ENCODE measurements at places on chromosomes 2 and 18. TPM values are rescaled to one million over a fixed set of nuclear protein-coding genes. Genes with fewer than 3 reads are reported as not detected.

DNA sequence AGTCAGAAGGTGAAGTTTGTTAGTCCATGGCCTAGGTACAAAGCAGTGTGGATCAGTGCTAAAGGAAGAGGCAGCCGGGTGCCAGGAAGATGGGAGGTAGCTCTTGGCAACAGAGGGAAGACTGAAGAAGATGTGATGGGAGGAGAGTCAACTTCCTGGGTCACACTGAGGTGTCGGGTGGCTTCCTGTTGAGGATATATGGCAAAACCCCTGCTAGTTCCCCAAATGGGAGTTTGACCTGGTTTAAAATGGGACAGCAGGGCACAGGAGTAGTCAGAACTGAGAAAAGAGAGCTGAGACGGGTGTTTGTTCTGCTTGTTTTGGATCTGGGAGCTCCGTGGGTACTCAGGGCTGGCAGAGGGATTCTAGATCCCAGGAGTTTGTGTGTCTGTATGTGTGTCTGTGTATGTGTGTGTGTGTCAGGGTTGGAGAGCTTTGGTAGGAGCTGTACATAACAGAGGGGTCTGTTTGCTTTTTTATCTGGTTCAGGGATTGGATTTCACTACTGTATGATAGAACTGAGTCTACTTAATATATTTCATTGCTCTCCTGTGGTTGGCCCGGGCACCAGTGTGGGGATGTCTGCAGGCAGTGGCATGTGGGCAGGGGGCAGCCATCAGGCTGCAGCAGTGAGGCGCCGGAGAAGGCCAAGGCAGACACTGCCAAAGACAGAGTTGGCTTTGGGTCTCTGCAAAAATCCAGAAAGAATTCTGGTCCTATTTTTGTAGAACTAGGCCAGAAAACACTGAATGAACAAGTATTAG lies 17.1 kb downstream of the MXD1 start:
- DNase-seq = no peak

DNA sequence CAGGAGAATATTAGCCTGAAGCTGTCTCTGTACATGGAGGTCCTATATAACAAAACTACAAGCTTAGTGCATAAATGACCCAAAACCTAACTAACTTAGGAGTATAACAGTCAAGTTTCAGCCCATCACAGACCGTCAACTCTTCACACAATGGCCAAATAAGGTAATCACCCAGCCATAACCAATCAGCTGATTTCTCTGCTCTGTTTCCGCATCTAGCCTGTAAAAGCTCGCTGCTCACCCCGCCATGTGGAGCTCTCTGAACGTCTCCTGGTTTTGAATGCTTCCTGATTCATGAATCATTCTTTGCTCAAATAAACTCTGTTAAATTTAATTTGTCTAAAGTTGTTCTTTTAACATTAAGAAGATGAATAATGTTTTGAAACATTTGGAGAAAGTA lies 593.6 kb downstream of the TMX3 start:
- no peak for DNase-seq

DNA sequence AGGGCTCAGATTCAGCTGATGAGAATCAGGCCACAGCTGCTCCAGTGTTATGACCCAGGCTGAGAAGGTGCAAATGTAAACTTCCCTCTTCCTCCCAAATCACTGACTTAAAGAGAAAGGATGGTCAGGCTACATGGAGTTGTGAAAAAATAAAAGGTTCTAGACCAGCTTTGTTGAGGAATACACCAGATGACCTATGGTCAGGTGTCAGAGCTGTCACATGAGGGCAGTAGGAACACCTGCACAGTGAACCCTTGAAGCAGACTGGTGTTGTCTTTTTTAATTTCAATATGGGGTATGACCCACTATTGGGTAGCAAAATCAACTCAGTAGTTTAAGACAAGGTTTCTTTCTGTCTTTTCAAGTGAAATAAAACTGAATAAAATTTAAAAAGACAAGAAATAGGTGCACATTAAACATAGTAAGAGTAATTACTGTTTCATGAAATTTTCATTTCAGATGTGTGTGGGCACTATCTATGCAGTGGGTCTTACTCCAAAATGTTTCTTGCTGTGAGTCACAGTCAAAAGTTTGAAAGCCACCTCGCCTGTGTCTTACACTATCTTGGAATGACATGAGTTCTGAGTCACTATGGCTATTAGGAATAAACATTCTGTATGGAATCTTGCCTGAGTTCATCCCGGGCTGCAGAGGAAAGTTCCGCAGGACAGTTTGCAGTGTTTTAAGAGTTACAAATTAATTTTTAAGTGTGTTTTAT lies 83.6 kb downstream of the ACVR1 start:
- DNase-seq = no peak

DNA sequence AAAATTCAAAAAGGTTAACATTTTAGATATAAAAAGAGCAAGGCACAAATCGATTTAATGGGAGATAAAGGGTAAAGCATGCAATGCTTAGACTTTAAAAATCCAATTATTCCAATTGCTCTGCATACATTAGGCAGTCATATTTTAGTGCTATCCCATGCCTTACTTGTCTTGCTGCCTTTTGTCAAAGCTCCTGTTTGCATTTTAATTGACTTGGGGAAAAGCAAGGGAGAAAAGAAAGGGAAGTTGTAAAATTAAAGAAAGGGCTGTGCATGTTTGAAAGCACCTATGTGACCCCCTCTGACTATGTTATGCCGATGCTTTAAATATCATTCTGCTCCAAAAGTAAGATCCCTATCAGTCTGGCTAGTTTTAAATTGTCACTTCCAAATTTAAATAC lies 193.7 kb upstream of the VWC2L start:
- no peak for DNase-seq

- DNase-seq = no peak
Measured at GRCh38 chr2:74357627-74358026, 14.4 kb upstream of the SLC4A5 start.

GRCh38 chr2:196914867-196915460 lies 11.5 kb downstream of the PGAP1 start:
- DNase-seq = no peak

DNA sequence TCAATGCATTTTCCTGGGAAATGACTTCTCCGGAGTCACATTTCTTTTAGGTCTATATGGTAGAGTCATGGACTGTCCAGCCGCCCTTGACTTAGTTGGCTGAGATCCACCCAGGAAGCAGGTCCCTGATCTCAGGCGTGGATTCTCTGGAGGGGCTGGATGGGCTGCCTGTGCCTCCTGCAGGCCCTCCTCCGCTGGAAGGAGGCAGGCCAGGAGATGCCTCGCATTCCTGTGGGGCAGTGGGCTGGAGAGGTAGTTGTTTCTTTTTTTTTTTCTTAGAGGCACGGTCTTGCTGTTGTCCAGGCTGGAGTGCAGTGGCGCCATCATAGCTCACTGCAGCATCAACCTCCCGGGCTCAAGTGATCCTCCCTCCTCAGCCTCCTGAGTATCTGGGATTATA lies 129.0 kb upstream of the MYCN start:
- no peak for DNase-seq

- no peak for DNase-seq
Measured at GRCh38 chr2:235418918-235419317, 74.9 kb upstream of the AGAP1 start.

- DNase-seq = no peak
Measured at GRCh38 chr2:195594248-195594647, 62.8 kb upstream of the SLC39A10 start.

- no peak for DNase-seq
Measured at GRCh38 chr2:176449852-176450251, 180.6 kb downstream of the MTX2 start.

- DNase-seq = no peak
Measured at GRCh38 chr2:224946895-224947294, 95.4 kb downstream of the DOCK10 start.

GRCh38 chr2:203688798-203689197 lies 17.6 kb upstream of the CD28 start:
- peak; percentile 75 for DNase-seq

G6PC2 gene
- total RNA-seq = not detected

AGPS gene
- total RNA-seq = 26.4 TPM

OTX1 gene
- total RNA-seq = not detected

CRYGC gene
- not detected for total RNA-seq

EMILIN1 gene
- 18.4 TPM for total RNA-seq

EML6 gene
- 0.77 TPM for total RNA-seq

HOXD9 gene
- 0.16 TPM for total RNA-seq

VAMP5 gene
- 47.3 TPM for total RNA-seq

MOCOS gene
- 0.33 TPM for total RNA-seq

SH2D6 gene
- total RNA-seq = not detected

SAG gene
- total RNA-seq = not detected

All from left ventricle myocardium inferior (tissue), 1 donor.